ENCODE measurements at places on chromosomes 3 and 15.

DNA sequence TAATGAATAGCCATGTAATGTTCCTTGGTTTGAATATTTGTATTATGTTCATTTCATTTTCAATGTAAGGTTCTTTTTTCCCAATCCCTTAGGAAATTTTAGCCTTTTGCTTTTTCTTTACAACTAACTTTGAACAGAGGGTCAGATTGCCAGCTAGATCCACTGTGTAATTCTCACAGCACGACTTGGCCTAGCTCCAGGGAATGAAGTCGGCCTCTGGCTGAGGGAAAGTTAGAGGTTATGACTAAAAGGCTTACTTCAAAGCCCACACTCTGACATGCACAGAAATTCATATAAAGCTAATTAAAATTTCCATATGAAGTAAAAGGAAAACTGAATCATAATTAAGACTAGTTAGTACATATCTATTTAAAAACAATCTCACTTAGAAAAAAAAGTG is 38.7 kb downstream of the ROBO1 start:
- DNase-seq, result no peak

DNA sequence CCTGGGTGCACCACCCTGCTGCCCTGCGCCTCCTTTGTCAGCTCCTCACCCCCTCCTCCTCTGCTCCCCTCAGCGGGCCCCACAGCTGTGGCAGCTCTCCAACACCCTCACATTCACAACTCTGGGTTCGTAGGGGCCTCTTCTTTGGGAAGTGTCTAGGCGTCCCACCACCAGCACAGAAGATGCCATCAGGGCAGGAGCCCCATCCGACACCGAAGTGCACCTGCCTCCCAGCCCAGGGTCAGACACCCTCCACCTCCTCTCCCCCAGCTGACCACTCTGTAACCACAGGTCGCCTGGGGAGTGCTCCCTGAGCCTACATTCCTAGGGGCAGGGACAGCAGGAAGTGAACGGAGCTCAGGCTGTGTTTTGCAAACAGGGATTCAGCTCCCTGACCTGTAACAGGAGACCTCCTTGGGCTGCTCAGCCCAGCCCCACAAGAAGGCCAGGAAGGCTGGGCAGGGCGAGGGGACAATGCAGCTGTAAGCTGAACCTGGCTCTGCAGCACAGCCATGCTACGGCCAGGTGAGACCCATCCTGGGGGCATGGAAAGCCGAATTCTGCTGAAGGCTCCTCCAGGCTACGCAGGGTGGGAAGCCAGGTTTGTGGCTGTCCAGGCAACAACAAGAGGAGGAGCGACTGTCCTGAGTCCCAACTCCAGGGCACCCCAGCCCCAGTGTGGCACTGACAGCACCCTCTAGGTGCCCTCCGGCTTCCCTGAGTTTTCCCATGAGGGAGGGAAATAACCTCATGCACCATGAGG is 269.0 kb downstream of the GOLGA6L6 start:
- DNase-seq, result no peak

- no peak for DNase-seq
Measured at GRCh38 chr3:145798007-145798406, 363.0 kb downstream of the PLOD2 start.

DNA sequence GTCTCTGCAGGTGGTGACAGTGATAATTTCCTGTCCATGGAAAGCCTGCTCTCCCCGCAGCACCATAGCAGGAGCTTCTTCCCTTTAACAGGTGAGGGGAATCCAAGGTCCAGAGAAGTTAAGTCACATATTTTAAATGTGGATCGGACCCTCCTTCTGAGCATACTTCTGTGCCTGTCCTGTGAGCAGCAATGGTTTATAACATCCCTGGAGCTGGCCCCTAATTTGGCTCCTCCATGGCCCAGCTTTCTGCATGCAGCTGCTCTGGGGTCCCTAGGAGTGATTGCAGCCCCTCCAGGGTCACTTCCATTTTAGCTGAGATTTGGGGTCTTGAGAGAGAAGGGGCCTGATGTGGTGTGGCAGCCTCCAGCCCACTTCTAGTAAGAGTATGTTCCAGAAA is 127.8 kb downstream of the EEFSEC start:
- DNase-seq, result peak; percentile 25

- DNase-seq, result no peak
Measured at GRCh38 chr15:60546744-60547143, 67.8 kb upstream of the ICE2 start.

DNA sequence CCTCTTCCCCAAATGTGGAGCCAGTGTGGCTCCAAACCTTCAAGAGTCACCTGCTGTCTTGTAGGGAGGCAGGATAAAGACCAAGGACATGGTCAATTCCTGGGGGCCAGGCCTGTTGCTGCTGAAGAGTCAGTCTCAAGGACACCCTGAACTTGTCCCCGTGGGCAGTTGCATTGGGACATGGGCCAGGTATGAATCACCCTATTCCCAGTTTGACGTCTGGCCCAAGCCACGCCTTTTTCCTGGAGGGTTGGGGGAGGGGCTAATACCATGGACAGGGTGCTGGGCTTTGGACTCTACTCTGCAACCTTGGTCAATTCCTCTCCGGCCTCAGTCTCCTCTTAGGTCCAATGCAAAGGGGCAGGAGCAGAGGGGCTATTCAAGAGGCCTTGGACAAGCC is 10.4 kb downstream of the ATP2B2 start:
- no peak for DNase-seq

DNA sequence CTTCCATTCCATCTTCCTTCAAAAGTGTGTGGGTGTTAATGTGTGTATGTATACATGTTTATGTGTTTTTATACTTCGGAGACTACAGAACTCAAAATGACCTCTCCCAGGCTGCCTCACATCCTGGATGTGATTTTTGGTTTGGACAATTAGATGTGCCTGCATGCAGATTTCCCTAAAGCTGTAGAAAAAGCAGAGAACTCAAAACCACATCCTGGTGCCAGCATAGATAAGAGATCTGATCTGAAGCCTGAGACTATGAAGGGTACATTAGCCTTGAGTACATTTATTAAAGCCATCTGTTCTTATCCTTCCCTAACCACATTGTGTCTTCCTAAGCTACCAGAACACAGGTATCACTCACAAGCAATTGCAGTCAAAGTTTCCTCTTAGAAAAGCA is 319.4 kb upstream of the RASGRP1 start:
- no peak for DNase-seq

DNA sequence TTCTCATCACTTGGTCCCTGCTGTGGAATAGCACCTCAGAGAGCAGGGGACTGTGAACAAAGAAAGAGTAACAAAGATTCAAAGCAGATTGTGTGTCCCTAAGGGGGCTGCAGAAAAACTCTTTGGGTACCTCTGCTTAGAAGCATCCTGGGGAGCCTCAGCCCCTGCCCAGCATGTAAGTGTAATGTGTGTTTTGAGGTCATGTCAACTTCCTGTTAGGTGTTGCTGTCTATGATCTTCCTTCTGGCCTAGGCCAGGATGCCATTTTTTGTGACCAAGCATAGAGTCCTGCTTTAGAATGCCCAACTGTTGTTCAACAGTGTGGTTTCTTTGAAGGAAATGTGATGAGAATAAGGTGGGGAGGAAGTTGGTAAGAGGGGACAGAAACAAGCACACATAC is 77.1 kb upstream of the BCL6 start:
- DNase-seq, result no peak

Measured in activated CD8-positive, alpha-beta memory T cell treated with anti-CD3 and anti-CD28 coated beads, Interleukin-2, amount 50 U/mL, for 48 hours (primary cell).